ENCODE measurements at places on chromosomes 12 and 14. TPM values are rescaled to one million over a fixed set of nuclear protein-coding genes. Genes with fewer than 3 reads are reported as not detected.

Gene GEMIN2
- 14.9 TPM for total RNA-seq

Gene DDX47
- 48.0 TPM for total RNA-seq

Gene RDH12
- not detected for total RNA-seq

Gene C12orf50
- total RNA-seq: not detected

DNA sequence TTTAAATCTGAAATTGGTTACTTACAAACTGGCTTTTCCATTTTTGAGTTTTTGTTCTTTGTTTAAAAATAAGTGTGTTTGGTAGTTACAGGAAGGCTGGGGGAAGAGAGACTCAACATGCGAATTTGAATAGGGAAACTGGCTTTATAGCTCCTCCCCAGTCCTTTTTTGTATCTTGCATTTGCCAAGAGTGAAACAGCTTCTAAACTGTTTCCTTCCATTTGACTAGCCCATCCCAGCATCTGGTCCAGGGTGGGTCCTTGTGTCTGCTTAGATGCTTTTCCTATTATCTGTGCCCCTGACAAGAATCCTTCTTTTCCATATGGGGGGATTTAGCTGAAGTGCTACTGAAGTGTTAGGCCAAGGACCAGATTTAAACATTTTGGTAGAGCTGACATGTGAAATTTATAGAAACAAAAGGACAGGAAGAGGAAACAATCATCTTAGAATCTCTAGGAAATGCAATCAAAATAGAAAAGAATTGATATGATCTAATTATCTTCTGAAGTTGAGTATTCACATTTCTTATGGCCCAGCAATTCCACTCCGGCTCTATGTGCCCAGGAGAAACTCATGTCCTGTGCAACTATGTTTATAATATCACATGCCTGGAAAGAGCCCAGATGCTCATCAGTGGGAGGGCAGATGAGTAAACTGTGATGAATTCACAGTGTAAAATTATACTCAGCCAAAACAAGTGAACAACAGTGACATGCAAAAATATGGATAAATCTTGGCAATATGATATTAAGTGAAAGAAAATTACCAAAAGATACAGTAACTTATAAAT lies 7.4 kb downstream of the SMOC1 start:
- no peak overlapping the region for H3K4me3 ChIP-seq
- H3K27ac ChIP-seq: no peak overlapping the region
- no peak for DNase-seq
- no peaks in the 10 kb centered on the region for H3K4me1 ChIP-seq

GRCh38 chr14:67881225-67881624 lies 61.6 kb downstream of the RAD51B start:
- H3K27me3 ChIP-seq: no peaks in the 10 kb centered on the region
- H3K27ac ChIP-seq: no peak overlapping the region
- H3K4me1 ChIP-seq: peaks cover 10% of the 10 kb centered on the region
- DNase-seq: no peak
- no peaks in the 10 kb centered on the region for H3K36me3 ChIP-seq
- no peak overlapping the region for H3K4me3 ChIP-seq

- H3K4me3 ChIP-seq: no peak overlapping the region
- no peaks in the 10 kb centered on the region for H3K27me3 ChIP-seq
- no peak for DNase-seq
- H3K4me1 ChIP-seq: no peaks in the 10 kb centered on the region
Observed at GRCh38 chr14:75094896-75095295, 25.5 kb downstream of the ZC2HC1C start.

DNA sequence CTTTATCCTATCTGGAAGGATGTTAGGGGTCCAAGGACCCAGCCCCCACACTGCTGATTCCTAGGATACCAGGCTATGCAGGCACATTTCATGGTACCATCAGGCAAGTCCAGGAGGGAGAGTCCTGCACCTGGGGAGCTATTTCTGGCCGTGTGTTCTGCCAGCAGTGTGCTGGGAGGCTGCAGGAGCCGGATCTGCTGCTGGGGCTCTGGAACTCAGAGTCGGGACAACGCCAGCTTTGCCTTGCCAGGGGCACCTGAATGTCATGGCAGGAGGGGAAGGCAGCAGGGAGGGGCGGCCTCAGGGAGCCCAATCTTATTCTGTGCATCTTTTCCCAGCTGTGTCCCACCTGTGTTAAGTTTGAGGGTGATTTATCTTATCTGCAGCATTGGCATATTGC lies 17.8 kb downstream of the SRRM4 start:
- H3K4me3 ChIP-seq: no peak overlapping the region
- H3K4me1 ChIP-seq: no peaks in the 10 kb centered on the region
- H3K27me3 ChIP-seq: no peaks in the 10 kb centered on the region
- no peak for DNase-seq
- no peak overlapping the region for H3K27ac ChIP-seq
- H3K36me3 ChIP-seq: no peaks in the 10 kb centered on the region

DNA sequence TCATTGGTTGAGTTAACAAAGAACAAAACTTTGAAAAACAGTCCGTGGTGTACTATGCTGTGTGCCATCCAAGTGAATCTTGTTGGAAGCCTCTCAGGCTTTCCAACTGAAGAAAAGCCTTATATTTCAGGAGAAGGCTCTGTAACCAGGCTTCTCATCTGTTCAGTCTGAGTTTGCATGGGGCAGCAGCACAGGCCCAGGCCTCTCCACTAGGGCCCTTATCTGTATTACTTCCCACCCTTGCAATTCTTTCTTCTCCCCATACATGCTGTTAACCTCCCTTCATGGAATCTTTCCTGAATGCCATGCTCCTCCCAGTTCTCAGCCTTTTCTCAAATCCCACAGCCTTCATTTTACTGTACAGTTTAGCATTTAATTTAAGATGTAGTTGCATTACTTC lies 28.3 kb downstream of the FRMD6 start:
- peak overlapping the region; percentile 27 for H3K27ac ChIP-seq
- no peaks in the 10 kb centered on the region for H3K27me3 ChIP-seq
- H3K4me1 ChIP-seq: peaks cover 78% of the 10 kb centered on the region
- H3K4me3 ChIP-seq: no peak overlapping the region

DNA sequence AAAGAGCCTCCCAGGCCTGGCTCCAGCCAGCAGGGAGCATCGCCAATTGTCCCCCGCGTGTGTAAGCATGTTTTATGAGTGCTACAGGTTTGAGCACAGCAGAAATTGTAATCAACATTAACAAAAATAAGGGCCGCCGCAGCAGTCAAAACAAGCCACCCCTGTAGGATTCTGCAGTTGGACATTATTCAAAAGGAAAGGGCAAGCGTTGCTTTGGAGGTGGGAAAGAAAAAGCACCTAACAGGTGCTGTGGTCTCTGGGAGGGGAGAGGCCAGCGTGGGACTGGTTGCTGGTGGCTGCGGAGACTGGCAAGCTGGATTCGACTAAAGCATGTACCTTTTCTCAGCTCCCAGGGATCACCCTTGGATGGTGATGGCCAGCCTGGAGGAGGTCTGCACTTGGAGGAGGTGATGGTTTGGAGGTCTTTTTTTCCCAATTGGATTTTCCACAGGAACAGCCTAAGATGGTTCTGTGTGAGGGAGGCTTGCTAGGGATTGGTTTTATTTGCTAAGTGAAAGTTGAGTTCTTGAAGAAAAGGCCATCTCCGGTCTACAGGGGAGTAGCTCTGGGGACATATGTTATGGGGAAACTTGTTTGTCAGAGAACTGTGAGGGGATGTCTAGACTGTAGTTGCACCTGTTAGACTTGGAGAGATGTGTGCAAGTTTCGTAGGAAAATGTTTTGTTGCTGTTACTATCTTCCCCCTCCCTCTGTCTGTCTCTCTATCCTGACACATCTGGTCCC lies 2.0 kb downstream of the DYRK2 start:
- H3K36me3 ChIP-seq: peaks cover 10% of the 10 kb centered on the region
- peak overlapping the region; percentile 91 for H3K4me3 ChIP-seq
- H3K4me1 ChIP-seq: peaks cover 44% of the 10 kb centered on the region
- DNase-seq: no peak
- no peaks in the 10 kb centered on the region for H3K27me3 ChIP-seq

DNA sequence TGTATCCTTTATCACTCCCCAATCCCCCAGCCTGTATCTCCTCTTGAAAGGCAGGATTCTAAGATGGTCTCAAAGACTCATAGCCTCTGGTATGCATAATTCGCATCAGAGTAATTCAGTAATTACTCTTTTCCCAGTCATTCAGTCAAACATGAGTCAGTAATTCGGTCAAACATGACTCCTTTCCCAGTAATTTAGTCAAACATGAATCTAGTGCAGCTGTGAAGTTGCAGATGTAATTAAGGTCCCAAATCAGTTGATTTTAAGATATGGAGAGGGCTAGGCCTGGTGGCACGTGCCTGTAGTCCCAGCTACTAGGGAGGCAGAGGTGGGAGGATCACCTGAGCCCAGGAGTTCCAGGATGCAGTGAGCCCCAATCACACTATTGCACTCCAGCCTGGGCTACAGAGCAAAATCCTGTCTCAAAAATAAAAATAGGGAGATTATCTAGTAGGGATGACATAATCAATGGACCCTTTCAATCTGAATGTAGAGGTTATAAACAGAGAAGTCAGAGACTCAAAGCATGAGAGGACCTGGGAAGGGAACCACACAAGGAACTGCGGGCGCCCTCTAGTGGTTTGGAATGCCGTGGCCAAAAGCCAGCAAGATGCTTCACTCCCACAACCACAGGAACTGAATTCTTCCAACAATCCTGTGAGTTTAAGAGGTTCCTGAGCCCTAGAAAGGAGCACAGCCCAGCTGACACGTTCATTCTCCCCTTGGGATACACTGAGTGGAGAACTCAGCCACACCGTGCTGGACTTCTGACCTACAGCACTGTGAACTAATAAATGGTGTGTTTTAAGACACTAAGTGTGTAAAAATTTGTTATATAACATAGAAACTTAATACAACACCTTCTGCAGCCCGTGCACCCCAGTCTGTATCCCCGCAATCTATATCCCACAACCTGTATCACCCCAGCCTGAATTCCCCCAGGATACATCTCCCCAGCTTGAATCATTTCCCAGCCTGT lies 14.3 kb upstream of the ARMH4 start:
- peaks cover 8% of the 10 kb centered on the region for H3K4me1 ChIP-seq
- no peak overlapping the region for H3K27ac ChIP-seq
- peak; percentile 91 for DNase-seq
- no peak overlapping the region for H3K4me3 ChIP-seq
- peaks cover 7% of the 10 kb centered on the region for H3K27me3 ChIP-seq

- no peak overlapping the region for H3K27ac ChIP-seq
- H3K4me1 ChIP-seq: no peaks in the 10 kb centered on the region
- no peak for DNase-seq
Observed at GRCh38 chr14:45287610-45288009, 34.6 kb upstream of the MIS18BP1 start.

DNA sequence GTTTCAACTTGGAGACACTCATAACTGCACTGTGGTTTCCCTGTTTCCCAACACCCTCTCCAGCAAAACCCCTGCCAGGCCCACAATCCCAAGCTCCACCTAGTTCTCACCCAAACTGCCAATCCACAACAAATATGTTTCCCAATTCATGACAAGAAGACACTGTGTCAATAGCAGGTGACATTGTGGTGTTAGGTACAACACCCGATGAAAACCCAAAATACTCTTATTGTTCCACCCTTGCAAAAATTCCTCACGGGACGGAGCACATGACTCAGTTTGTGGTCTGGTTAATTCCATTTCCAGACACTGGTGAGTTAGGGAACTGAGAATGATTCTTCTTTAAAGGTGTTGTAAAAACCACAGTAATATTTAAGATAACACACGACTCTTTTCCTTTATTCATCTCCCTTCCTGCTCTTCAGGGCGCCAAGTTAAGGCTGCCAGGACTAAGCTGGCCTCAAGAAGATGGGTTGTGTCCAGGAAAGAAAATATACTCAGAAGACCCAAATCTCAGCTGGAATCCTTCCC lies 735.5 kb downstream of the MED13L start:
- H3K27me3 ChIP-seq: no peaks in the 10 kb centered on the region
- H3K4me3 ChIP-seq: no peak overlapping the region
- no peak overlapping the region for H3K27ac ChIP-seq
- H3K4me1 ChIP-seq: no peaks in the 10 kb centered on the region
- DNase-seq: no peak

DNA sequence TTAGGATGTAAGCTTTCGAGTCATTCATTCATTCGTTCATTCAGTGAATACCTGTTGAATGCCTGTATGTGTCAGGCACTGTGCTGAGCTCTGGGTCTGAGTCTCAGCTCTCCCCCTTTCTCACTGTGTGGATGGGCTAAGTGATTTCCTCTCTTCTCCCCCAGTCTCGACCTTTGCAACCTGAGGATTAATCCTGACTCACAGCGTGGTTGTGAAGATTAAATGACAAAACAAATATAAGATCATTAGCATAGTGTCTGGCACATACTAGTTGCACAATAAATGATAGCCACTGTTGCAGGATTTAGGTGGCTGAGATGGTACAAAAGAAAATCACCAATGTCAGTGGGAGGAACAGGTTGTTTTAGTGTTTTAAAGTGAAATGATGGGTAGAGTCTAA lies 136.7 kb downstream of the GPR135 start:
- H3K36me3 ChIP-seq: peaks cover 20% of the 10 kb centered on the region
- no peak overlapping the region for H3K27ac ChIP-seq
- no peaks in the 10 kb centered on the region for H3K27me3 ChIP-seq
- no peak for DNase-seq

DNA sequence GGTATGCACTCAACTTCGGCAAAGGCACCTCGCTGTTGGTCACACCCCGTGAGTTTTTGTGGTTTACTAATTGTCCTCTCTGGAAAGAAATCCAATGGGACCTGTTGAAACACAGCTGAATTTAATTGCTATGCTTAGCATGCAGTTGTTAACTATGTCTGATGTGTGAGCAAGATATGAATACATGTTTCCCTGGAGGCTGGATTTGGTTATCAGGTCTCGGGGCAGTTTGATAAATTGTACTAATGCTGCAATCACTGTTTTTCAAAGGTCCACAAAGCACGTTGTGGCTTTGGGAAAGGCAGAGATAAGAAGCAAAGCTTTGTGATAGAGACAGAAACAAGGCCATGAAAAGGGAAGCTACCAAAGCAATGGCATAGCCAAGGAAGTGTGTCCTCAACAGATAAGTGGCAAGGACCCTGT lies 91.3 kb downstream of the DAD1 start:
- peaks cover 3% of the 10 kb centered on the region for H3K27me3 ChIP-seq
- no peak overlapping the region for H3K4me3 ChIP-seq
- no peaks in the 10 kb centered on the region for H3K4me1 ChIP-seq
- no peak overlapping the region for H3K27ac ChIP-seq
- no peak for DNase-seq

GRCh38 chr14:54197369-54197768 lies 199.4 kb upstream of the CDKN3 start:
- H3K27ac ChIP-seq: no peak overlapping the region
- H3K4me1 ChIP-seq: peaks cover 8% of the 10 kb centered on the region
- peaks cover 2% of the 10 kb centered on the region for H3K36me3 ChIP-seq
- H3K27me3 ChIP-seq: no peaks in the 10 kb centered on the region

DNA sequence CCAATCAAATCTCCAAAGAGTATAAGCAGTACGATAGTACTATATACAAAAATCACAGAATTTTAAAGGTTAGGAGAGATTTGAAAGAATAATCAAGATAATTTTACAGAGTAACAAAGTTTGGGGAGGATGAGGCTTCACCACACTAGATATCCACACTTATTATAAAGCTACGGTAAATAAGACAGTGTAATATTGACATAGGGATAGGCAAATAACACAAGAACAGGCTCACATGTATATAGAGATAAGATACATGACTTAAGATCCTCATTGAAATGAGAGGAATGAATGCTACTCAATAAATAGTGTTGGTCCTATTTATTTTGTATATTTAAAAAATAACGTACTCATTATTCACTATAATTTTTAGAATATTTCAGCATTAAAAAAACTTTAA lies 26.2 kb downstream of the NUMB start:
- H3K36me3 ChIP-seq: no peaks in the 10 kb centered on the region
- no peak overlapping the region for H3K4me3 ChIP-seq
- no peak overlapping the region for H3K27ac ChIP-seq
- H3K4me1 ChIP-seq: peaks cover 30% of the 10 kb centered on the region

- H3K27me3 ChIP-seq: no peaks in the 10 kb centered on the region
- H3K4me3 ChIP-seq: no peak overlapping the region
- no peak overlapping the region for H3K27ac ChIP-seq
- no peak for DNase-seq
Observed at GRCh38 chr12:53101266-53101665, 2.0 kb upstream of the SOAT2 start.

Measured in osteocyte (in vitro differentiated cells).